ENCODE measurements at places on chromosomes 12 and 14. TPM values are rescaled to one million over a fixed set of nuclear protein-coding genes. Genes with fewer than 3 reads are reported as not detected.
A peak's percentile ranks its signal among the peaks of the same experiment; 100 is the strongest.

The RFX4 gene
- not detected for total RNA-seq

The CLEC4D gene
- not detected for total RNA-seq

DNA sequence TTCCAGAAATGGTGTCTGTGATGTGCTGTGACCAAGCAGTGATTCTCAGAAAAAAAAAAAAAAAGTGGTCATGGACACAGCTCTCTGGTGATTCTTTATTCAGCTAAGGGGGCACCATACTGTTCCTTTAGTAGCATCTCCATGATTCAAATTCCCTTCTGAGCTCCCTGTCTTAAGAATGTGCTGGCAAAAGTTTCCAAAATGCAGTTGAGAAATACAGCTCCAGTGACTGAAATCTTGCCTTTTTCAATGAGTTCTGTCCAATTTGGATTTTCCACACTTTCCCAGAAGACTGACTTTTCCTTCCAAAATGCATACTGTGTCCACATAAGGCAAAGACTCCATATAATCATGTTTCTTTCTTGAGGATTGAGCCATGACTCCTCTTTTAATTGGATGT is 24.3 kb upstream of the CPM start:
- H3K27ac ChIP-seq: no peak overlapping the region
- no peaks in the 10 kb centered on the region for H3K36me3 ChIP-seq
- DNase-seq: no peak
- H3K27me3 ChIP-seq: no peaks in the 10 kb centered on the region

DNA sequence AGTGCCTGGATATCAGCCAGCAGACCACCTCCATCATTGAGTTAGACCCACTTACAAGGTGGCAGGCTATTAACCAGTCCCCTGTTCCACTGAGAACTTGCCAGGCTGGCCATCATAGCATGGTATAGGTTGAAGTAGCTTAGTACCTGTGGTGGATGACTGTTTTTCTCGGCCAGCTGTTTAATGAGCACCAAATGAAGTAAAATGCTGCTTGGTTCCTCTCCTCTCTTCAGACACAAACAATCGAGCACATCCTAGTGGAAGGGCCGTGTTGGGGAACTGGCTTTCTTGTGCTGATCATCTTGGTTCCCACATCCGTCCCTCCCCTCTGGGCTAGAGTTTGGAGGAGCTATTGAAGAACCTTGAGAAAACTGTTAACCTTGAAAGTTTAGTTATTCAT is 486.2 kb downstream of the RAD51B start:
- H3K36me3 ChIP-seq: no peaks in the 10 kb centered on the region
- no peak overlapping the region for H3K4me3 ChIP-seq
- no peak overlapping the region for H3K27ac ChIP-seq
- peaks cover 24% of the 10 kb centered on the region for H3K4me1 ChIP-seq
- DNase-seq: no peak
- no peaks in the 10 kb centered on the region for H3K27me3 ChIP-seq

DNA sequence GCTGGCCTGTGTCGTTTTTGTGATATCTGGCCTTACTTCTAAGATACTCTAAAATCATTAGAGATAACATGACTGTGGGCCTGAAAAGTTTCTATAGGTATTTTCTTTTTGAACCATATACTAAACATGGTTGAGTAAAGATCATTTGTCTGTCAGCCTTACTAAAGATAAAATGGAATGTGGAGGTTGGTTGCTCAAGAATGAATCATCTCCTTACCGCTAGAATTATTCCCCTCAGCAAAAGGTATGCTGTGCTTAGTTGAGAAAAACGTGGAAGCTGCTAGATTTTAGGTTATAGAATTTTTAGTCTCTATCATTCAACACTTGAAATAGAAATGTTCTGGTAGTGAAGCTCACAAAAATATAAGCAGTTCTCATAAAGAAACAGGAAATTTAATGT is 407.3 kb downstream of the AEBP2 start:
- no peaks in the 10 kb centered on the region for H3K36me3 ChIP-seq
- H3K27ac ChIP-seq: no peak overlapping the region
- H3K27me3 ChIP-seq: no peaks in the 10 kb centered on the region
- no peaks in the 10 kb centered on the region for H3K4me1 ChIP-seq
- no peak overlapping the region for H3K4me3 ChIP-seq

The INHBC gene
- 1.5 TPM for total RNA-seq

- H3K4me3 ChIP-seq: no peak overlapping the region
- DNase-seq: no peak
- no peak overlapping the region for H3K27ac ChIP-seq
- H3K36me3 ChIP-seq: no peaks in the 10 kb centered on the region
- no peaks in the 10 kb centered on the region for H3K4me1 ChIP-seq
- no peaks in the 10 kb centered on the region for H3K27me3 ChIP-seq
These were observed 152.2 kb downstream of the BCL11B start for GRCh38 chr14:99119554-99120525.

The GOLT1B gene
- 55.5 TPM for total RNA-seq

DNA sequence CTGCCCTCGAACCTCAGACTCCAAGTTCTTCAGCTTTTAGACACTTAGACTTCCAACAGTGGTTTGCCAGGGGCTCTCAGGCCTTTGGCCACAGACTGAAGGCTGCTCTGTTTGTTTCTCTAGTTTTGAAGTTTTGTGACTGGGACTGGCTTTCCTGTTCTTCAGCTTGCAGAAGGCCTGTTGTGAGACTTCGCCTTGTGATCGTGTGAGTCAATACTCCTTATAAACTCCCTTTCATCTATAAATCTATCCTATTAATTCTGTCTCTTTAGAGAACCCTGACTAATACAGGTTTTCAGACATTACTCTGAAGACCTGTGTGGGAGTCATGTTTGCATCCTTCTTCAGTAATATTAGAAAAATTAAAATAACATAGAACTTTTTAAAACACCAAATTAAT is 289.1 kb downstream of the RMST start:
- no peak for DNase-seq
- no peak overlapping the region for H3K27ac ChIP-seq
- no peaks in the 10 kb centered on the region for H3K27me3 ChIP-seq
- H3K4me3 ChIP-seq: no peak overlapping the region

The PRB3 gene
- total RNA-seq: not detected

The KLRG1 gene
- total RNA-seq: 1.2 TPM

DNA sequence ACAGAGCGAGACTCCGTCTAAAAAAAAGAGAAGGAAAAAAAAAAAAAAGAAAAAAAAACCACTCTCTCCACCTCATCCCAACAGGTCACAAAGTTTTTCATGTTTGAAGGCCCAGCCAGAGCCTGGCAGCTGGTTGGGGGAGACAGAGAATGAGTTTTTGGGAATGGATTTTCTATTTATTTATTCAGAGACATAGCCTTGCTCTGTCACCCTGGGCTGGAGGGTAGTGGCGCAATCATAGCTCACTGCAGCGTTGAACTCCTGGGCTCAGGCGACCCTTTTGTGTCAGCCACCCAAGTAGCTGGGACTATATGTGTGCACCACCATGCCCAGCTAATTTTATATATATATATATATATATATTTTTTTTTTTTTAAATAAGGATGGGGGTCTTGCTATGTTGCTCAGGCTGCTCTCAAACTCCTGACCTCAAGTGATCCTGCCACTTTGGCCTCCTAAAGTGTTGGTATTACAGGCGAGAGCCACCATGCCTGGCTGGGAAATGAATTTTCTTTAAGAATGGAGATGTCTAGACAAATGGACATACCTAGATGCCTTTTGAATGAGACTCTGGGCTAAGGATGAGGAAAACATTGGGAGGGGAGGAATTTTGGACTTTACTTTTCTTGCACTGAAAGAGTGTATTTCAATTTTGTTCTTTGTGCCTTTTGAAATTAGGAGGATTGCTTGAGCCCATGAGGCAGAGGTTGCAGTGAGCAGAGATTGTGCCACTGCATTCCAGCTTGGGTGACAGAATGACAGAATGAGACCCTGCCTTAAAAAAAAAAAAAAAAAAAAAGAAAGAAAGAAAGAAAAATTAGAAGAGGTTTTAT is 16.9 kb upstream of the PPP1R1A start:
- no peaks in the 10 kb centered on the region for H3K4me1 ChIP-seq
- DNase-seq: no peak
- H3K27me3 ChIP-seq: no peaks in the 10 kb centered on the region
- H3K36me3 ChIP-seq: no peaks in the 10 kb centered on the region

DNA sequence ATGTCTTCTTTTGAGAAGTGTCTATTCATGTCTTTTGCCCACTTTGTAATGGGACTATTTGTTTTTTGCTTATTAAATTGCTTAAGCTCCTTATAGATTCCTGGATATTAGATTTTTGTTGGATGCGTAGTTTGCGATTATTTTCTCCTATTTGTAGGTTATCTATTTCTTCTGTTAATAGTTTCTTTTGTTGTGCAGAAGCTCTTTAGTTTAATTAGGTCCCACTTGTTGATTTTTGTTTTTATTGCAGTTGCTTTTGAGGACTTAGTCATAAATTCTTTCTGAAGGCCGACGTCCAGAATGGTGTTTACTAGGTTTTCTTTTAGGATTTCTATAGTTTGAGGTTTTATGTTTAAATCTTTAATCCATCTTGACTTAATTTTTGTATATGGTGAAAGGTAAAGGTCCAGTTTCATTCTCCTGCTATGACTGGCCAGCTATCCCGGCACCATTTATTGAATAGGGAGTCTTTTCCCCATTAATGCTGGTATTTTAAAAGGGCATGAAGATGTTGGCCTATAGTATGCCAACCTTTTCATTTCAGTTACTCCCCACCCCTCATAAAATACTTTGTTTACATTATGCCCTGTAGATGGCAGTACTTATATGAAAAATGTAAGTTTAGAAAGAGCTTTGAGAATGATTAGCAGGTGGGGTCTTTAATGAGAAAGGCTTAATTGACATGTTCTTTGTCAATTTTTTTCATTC is 62.9 kb upstream of the PSMA6 start:
- peak; percentile 49 for DNase-seq
